ENCODE measurements at places on chromosomes 6 and 20. TPM values are rescaled to one million over a fixed set of nuclear protein-coding genes. Genes with fewer than 3 reads are reported as not detected.

LY6G5C gene
- total RNA-seq = 0.64 TPM

FAM83C gene
- total RNA-seq = not detected

CCN5 gene
- total RNA-seq = 0.93 TPM

PLEKHG1 gene
- 16.8 TPM for total RNA-seq

TRIM40 gene
- not detected for total RNA-seq

TFEB gene
- 11.8 TPM for total RNA-seq

NRN1 gene
- total RNA-seq = not detected

FAXC gene
- 2.3 TPM for total RNA-seq

MAPK13 gene
- total RNA-seq = 6.8 TPM

SUMO4 gene
- 1.6 TPM for total RNA-seq

PGBD1 gene
- total RNA-seq = 2.5 TPM

TRERF1 gene
- 9.4 TPM for total RNA-seq

RFX6 gene
- total RNA-seq = not detected

SLC22A3 gene
- 0.20 TPM for total RNA-seq

KHDC1 gene
- 1.3 TPM for total RNA-seq

PROKR2 gene
- total RNA-seq = not detected

HTR1B gene
- total RNA-seq = not detected

MAS1L gene
- total RNA-seq = not detected

STX11 gene
- 1.1 TPM for total RNA-seq

DHX35 gene
- total RNA-seq = 8.3 TPM

DOK5 gene
- total RNA-seq = not detected

CCN6 gene
- total RNA-seq = not detected

SLX4IP gene
- total RNA-seq = 12.9 TPM

CSNK2B gene
- total RNA-seq = 197 TPM

SNX14 gene
- 71.6 TPM for total RNA-seq

CRISP3 gene
- not detected for total RNA-seq

MAS1 gene
- not detected for total RNA-seq

GPLD1 gene
- total RNA-seq = 0.16 TPM

GTSF1L gene
- not detected for total RNA-seq

MYBL2 gene
- 16.4 TPM for total RNA-seq

All from MCF 10A (cell line).